ENCODE measurements at places on chromosomes 13 and 19. TPM values are rescaled to one million over a fixed set of nuclear protein-coding genes. Genes with fewer than 3 reads are reported as not detected.

FAM83E gene
- total RNA-seq: 7.3 TPM

POSTN gene
- total RNA-seq: not detected

TSEN34 gene
- 20.1 TPM for total RNA-seq

PIH1D1 gene
- total RNA-seq: 126 TPM

ZNF560 gene
- total RNA-seq: not detected

ZNF738 gene
- total RNA-seq: 11.7 TPM

TMEM38A gene
- 0.69 TPM for total RNA-seq

CD33 gene
- total RNA-seq: 6.3 TPM

RDH8 gene
- total RNA-seq: not detected

ZNF154 gene
- total RNA-seq: 4.7 TPM

ZNF780A gene
- total RNA-seq: 16.7 TPM

ZNF146 gene
- total RNA-seq: 94.0 TPM

PCP2 gene
- total RNA-seq: 0.34 TPM

CPB2 gene
- not detected for total RNA-seq

FAM216B gene
- total RNA-seq: not detected

ERFL gene
- 3.1 TPM for total RNA-seq

SLC17A7 gene
- 0.16 TPM for total RNA-seq

ZSCAN4 gene
- total RNA-seq: not detected

C2CD4C gene
- 0.08 TPM for total RNA-seq

VSTM2B gene
- total RNA-seq: not detected

KIR2DL1 gene
- not detected for total RNA-seq

NXNL1 gene
- not detected for total RNA-seq

CAPN12 gene
- total RNA-seq: 2.5 TPM

FXYD1 gene
- not detected for total RNA-seq

Data from activated T-helper 1 cell treated with anti-CD3 and anti-CD28 coated beads, Interleukin-12 subunit alpha, Interleukin-12 subunit beta, Interleukin-2, Interleukin-4 antibody, amounts not matched to agents 30 ng/mL and 10 ng/mL and 1 ng/mL, durations not matched to agents 14 hours and 24 hours and 36 hours (primary cell).